Activated B cell treated with CpG ODN at 0.5 μM for 24 hours (primary cell): ENCODE measurements at places on chromosomes 5 and 9.

DNA sequence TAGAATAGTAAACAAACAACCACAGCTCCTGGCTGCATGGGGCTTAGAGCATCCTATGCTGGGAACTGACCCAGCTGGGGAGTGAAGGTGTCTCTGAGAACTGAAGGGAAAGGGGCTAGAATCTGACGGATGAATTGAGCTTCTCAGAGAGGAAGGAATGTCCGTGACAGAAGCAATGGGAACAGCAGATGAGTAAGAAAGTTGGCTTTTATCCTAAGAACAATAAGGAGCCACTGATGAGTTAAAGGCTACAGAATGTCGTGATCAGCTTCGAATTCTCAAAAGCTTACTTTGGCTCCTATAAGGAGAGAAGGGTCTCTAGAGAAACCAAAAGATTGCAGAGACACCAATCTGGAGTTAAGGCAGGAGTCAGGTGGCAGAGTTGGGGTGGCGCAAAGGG lies 52.6 kb downstream of the EBF1 start:
- DNase-seq = no peak

- DNase-seq = peak; percentile 26
Observed at GRCh38 chr5:168679515-168679920, 100.3 kb upstream of the PANK3 start.

GRCh38 chr9:87076825-87077224 lies 129.5 kb upstream of the GAS1 start:
- DNase-seq = no peak

- no peak for DNase-seq
Observed at GRCh38 chr9:135391759-135392158, 87.8 kb upstream of the PPP1R26 start.

GRCh38 chr5:158055111-158055501 lies 196.2 kb upstream of the CLINT1 start:
- DNase-seq = no peak

GRCh38 chr5:36300191-36300926 lies 1.3 kb downstream of the RANBP3L start:
- no peak for DNase-seq

- DNase-seq = no peak
Observed at GRCh38 chr5:144566747-144567420, 396.2 kb downstream of the KCTD16 start.

DNA sequence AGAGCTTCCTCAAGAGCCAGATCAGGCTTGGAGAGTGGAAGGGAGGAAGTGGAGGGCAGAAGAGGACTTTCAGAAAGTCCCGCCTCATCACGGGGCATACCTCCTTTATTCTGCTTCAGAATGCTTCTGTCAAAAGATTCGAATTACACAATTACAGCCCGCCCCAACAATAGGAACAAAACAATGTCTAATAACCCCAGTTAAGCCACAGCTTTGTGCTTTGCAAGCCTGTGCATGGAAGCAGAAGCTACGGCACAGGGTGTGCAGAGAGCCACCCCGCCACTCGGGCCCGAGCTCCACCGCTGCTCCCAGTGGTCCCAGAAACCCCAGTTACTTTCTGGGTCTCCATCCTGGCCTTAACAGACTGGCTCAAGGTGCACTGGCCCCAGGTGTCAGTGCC lies 23.5 kb downstream of the HNRNPH1 start:
- no peak for DNase-seq

GRCh38 chr5:59816654-59817300 lies 76.7 kb downstream of the PDE4D start:
- no peak for DNase-seq

GRCh38 chr9:108235609-108236008 lies 620.2 kb downstream of the ACTL7B start:
- no peak for DNase-seq

DNA sequence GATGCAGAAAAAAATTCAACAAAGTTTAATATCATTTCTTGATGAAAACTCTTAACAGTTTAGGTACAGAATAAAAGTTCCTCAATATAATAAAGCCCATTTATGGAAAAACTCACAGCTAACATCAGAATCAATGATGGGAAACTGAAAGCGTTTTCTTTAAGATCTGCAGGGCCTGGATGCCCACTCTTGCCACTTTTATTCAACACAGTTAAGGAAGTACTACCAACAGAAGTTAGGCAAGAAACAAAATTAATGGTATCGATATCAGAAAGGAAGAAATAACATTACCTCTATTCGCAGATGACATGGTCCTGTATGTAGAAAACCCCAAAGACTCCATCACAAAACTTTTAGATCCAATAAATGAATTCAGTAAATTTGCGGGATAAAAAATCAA lies 542.4 kb upstream of the RGMB start:
- no peak for DNase-seq

- DNase-seq = no peak
Observed at GRCh38 chr9:78298046-78298765, 1.3 kb downstream of the PSAT1 start.

DNA sequence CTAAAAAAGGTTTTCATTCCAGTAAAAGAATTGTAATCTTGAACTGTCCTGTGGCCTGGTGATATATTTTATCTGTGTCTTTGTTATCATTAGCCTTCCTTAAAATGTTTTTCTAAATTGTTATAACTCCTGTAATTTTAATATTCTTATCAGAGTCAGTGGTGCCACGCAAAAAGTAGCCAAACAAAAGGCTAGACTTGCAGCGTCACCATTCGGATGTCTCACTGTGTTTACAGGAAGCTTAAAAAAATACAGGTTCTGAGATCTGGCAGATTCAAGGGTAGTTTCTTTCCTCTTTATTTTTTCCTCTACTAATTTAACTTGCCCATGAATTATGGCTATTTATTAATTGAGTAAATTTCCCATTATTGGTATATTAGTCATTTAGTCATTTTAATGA lies 362.3 kb downstream of the MAT2B start:
- no peak for DNase-seq

DNA sequence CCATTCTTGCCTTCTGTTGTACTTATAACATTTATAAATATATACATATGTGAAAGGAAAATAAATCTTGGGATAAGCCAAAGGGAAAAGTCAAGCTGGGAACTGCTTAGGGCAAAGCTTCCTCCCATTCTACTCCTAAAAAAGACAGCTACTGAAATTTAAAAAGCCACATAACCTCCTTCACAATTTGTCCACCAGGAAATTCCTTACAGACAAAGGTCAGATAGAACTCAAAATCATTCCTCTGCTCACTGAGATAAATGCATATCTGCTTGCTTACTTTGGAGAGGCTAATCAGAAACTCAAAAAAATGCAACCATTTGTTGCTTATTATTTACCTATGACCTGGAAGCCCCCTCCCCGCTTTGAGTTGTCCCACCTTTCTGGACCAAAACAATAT lies 112.5 kb downstream of the CEMIP2 start:
- DNase-seq = no peak

DNA sequence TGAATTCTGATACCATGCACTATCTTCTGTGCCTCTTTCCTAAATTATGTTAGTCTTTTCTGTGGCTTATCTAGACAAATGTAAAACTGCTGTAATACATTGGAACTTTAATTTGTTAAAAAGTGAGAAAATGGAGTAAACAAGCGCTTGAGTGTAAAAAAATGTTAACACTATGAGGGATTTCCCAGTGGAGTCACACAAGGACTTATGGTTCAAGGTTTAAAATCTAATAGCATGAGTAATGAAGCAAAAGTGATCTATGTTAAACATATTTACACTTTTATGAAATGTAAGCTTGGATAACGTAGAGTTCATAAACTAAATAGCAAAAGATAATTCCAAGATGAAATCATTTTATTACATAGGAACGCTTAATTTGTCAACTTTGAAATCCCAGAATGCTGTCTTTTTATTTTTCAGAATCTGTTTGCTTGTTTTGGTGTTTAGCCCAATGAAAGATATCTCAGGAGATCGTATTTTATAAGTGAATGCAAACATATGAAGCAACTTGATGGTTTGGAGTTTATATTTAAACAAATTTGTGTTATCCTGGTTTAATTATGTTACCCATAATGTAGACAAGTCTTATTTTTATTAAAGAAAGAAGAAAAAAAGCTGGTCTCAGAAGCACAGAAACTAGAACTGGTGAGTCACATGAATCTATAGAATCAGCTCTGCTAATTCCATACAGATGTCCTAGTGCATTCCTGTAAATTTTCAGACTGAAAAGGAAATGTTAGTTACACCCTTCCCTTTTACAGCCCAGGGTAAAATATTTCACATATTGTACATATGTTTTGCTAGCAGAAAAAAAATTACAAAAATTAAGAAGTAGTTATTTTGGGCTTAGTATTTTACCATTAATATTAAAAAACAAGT lies 34.2 kb upstream of the FBN2 start:
- DNase-seq = no peak

DNA sequence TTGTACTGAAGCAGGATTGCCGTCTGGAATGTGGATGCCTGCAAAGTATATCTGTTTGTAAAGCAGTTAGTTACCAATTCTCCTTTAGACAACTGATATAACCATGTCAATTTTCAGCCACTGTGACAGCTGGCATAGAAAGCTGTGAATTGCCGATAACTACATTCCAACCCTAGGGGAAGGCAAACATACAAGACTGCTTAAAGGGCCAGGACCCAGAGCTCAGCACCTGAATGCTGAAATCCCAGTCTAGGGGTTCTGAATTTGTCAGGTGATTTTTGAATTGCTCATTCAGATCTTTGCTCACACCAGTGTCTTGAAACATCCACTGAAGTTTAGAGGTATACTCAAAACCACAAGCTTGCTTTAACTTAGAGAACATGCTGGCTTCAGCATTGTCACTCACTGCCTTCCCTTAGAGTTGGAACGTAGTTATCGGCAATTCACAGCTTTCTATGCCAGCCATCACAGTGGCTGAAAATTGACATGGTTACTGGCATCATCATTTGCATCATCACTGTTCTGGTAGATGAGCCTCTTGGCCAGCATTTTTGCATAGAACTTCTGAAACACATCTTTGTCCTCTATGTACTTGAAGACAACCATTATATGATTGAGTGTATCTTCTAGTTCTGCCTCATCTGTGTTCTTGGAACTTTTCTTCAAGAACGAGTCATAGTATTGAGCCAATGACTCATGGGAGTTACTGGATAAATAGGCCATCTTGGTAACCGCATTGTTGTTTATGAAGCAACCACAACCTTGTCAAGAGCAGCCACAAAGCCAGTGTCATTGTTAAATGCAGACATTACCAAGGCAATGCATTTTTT lies 82.1 kb downstream of the CCDC192 start:
- DNase-seq = no peak

GRCh38 chr5:88868468-88869068 lies 14.4 kb downstream of the MEF2C start:
- no peak for DNase-seq

GRCh38 chr5:125085797-125086505 lies 339.5 kb upstream of the ZNF608 start:
- DNase-seq = no peak

DNA sequence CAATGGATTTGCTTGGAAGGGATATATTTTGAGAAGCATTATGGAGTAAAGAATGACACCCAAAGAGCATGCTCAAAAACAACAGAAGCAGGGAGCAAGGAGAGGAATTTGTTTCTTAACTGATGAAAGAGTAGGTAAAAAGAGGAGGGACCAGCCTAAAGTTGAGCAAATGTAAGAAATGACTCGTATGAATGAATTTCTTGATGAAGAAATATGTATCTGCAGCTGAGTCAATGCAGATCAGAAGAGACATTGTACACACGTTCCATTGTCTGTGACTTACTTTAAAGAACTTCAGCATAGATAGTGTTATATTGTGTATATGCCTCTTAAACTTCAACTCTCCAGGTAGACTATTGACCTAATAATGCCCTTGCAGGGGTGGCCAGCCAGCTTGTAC lies 112.7 kb upstream of the NREP start:
- DNase-seq = no peak

- DNase-seq = no peak
Observed at GRCh38 chr9:97972753-97973152, 10.4 kb upstream of the ANP32B start.

GRCh38 chr5:75656311-75657003 lies 45.2 kb downstream of the ANKDD1B start:
- DNase-seq = no peak
